ENCODE measurements at places on chromosomes 5 and 9.

DNA sequence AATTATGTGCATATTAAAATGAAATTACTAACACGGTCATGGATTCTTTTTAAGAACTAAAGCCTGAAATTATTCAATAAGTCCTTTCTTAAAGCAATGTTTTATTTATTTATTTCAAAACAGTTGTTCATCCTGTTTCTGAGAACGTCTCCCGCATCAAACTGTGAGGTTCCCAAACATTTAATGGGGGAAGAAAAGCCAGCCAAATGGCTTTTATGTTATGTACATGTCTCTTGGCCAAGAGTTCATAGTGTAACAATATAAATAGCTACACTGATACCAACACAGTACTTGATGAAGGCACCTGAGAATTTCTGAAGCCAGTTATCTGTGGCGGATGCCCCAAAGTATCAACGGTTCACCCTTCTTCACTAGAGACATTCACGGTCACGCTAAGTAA is 15.7 kb downstream of the TTF1 start:
- ATAC-seq: no peak

GRCh38 chr5:90022002-90022710 is 387.4 kb downstream of the CETN3 start:
- no peak for ATAC-seq

DNA sequence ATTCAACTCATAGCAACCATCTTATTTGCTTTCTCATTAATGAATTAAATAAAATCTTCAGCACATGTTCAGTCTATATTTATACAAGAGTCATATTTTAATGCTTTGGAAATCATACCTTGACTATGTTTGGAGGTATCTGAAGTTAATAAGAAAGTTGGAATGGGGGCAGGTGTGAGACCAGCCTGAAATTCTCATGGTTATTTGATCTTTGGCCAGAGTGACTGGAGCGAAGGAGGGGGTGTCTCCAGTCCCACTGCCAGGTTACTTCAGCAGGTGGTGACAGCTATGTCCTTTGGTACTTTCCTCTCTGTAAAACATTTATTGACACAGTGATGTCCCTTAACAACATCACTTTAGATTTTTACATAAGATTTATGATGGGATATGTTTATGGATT is 318.1 kb upstream of the SGCD start:
- no peak for ATAC-seq

DNA sequence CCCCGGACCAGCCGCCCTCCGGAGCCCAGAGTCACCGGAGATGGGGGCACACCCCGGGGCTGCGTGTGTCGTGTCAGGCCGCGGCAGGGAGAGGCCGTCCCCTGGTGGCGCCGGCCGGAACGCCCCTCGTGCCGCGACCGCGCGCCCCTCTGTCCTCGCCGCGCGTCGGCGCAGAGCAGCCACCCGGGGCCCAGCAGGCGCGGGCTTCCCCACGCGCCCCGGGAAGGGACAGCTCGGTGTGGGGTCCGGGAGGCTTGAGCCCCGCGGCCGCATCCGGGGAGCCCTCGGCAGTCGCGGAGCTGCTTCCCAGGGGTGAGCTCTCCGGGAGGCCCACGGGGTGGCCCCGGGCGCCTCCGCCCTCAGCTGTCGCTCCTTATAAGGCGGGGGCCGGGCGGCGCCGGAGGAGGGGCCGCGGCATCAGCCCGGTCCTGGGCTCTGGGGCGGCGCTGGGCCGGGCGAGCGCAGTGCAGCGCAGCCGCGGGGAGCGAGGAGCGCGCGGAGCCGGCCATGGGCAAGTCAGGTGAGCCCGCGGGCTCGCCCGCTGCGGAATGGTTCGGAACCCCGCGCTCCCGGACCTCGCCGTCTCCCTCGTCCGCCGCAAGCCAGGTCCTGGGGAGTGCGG is at the start of gene GLIPR2:
Gene GLIPR2 (plus strand): TSS at position 462 of the 622 bp plus-strand sequence. CDS start 46 bp downstream, at position 508.
- peak; percentile 98 for ATAC-seq

GRCh38 chr5:24642022-24642421 is 2.8 kb downstream of the CDH10 start:
- no peak for ATAC-seq

DNA sequence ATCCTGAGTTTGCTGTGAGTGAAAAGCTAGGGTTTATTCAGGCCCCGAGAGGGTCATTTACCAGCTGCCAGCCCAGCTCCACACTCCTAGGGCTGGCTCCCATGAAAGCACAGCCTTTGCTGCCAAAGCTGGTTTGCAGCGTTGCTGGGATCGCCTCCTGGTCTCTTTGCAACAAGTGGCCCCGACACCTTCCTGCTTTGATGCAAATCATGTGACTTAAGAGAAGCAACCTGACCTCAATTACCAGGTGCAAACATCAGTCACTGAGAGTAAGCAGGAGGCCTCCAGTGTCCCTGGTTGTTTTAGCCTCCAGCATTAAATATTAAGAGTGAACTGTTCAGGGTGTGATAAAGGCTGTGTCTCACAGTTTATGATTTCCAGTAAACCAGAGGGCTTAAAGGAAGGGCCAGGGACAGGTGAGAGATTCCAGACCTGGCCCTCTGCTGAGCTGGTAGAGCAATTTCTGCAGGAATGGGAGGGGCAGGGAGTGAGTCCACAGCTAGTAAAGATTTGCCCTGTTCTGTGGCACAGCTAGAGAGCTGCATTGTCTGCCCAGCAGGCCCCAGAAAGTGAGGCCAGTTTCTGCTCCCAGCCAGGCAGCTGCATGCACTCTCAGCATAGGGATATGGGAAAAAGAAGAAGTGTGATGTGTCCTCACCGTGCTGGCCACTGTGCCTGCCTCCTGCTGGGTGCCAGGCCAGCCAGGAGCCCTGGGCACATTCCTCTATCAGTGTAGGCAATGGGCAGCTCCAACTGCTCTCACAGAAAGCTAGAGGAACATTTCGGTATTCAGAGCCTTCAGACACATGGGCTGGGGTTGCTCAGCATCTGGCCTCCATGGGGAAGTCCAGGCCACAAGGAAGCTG is 58.0 kb downstream of the SLC22A5 start:
- peak; percentile 19 for ATAC-seq

DNA sequence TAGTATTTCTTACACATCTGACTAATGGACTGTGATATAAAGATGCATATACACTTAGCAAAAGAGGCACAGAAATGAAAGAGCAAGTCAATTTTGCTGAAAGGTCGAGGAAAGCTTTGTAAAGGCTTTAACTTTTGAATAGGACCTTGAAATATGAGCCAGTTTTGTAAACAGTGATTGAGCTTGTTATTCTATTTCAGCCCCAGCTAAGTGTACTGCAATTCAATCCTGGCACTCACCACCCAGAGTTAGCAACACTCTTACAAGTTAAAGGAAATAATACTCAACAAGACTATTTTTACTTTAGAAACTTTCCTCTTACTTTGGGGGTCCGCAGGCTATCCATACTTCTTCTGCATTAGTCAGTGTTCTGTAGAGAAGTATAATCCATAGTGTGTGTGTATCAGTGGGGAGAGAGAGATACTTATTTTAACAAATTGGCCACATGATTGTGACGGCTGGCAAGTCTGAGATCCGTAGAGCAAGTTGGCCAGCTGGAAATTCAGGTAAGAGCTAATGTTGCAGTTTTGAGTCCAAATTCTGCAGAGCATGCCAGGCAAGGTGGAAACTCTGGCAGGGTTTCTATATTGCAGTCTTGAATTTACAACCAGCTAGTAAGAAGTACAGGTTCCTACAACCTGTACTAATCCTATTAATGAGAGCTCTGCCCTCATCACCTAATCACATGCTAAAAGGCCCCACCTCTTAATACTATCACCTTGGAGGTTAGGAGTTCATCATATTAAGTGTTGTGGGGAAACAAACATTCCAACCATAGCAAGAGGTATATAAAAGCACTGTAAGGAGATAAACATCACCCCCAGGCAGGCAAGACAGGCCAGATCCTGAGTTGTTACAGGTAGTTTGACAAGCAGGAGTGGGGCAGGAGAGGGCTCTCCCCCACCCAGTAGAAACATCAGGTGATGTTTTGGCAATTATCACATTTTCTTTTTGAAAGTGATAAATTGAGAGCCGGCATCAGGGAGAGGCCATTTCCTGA is 33.6 kb downstream of the IL7R start:
- ATAC-seq: no peak

- ATAC-seq: no peak
Observed at GRCh38 chr5:137075163-137075970, 423.8 kb downstream of the SPOCK1 start.

- ATAC-seq: no peak
Observed at GRCh38 chr9:135088348-135088978, 995 bp downstream of the OLFM1 start.

GRCh38 chr5:2391566-2391965 is 359.9 kb downstream of the IRX2 start:
- no peak for ATAC-seq

GRCh38 chr5:145921211-145921610 is 15.2 kb upstream of the SH3RF2 start:
- ATAC-seq: no peak

DNA sequence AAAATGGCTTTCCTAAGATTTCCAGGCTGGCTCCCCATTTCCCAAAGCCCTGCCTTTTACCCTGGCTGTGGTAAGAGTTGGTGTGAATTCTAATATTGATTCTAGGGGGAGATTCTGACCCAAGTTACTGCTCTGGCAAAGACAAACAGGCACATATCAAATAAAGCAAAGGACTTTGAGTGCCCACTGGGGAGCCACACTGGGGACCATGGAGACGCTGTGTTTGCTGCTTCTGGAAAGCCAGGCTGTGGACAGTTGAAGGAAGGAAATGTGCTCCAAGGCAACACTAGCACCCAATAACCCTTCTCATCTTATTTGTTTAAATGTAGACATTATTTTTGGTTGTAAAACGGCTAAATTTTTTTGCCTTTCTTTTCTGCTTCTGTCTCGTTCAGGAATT is 78.7 kb downstream of the SNCAIP start:
- no peak for ATAC-seq

DNA sequence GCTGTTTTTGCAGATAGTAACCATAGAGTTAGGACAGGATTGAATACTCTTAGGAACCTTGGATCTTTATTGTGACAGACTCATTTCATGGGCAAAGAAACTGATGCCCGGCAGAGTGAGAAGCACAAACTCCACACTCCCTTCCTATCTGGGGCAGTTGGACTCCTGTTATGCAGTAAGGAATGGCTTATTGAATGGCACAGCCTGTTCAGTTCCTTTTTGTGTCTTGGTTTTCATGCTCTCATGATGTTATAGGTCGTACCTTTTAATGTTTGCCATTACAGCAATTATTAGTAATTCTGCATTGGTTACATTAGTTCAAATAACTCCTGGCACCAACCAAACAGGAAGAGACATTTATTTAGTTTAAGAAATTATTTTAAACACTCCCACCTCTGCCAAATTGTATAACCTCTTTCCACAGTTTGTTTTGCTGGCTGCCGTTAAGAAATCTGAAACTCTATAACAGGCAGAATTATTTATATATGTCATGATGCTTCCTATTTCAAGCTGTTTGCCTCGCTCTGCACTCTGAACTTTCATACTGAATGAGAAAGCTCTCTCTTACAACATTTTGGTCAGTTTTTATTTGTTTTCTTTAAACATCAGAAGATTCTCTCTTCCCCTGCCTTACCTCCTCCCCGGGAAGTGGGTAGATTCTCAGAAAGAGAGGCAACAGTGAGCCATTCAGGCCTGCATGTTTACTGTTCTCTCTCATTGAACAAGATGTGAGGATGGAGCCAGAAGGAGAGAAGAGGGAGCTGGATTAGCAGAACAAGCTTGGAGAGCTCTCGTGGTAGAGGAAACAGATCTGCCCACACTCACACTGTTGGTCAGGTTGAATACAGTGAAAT is 144.4 kb downstream of the ARHGEF28 start:
- ATAC-seq: no peak

GRCh38 chr9:91902475-91903125 is 47.4 kb downstream of the ROR2 start:
- ATAC-seq: no peak

- no peak for ATAC-seq
Observed at GRCh38 chr5:66932457-66932856, 264.1 kb downstream of the CD180 start.

DNA sequence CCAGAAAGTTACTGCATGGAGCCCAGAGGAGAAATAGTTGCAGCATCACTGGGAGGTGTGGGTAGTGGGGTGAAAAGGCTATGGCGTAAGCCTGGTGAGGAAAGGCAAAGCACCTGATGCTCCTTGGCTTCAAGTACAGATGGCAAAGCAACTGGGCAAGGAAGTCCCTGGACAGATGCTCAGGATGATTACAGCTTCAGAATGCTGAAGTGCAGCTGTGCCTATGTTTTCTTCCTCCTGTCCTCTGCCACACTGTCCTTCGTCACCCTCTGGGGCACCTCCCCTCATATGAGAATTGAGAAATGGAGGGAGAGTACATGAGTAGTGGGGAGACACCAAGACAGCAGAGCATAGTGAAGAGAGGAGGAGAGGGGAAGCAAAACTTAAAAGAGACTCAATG is 328.0 kb downstream of the PDE4D start:
- ATAC-seq: no peak

DNA sequence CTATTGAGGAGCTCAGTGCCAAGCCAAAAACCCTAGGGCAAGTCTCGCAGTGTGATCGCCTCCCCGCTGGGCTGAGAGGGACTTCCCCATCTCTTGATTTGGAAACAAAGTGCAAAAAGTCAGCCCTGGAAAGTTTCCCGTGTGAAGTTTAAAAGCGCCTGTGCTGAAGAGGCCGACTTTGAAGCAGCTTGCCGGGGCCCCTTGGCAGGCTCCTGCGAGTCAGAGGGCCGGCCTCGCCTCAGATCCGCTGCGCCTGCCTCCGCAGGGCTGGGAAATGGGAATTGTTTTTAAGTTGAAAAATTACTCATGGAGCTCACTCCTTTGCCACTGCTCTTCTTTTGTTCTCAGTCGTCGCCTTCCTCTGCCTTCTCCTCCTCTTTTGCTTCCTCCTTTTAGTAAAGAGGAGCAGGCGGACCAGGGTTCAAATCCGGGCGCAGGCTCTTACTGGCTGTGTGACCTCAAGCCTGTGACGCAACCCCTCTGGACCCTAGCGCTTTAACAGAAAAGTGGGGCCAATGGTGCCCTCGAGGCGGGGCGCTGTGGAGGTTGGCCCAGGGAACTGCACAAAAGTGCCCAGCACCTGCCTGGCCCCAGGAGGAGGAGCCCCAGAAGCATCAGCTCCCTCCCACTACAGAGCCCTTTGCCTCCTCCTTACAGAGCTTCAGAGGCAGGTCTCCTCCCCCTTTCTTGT is 14.7 kb upstream of the LHX2 start:
- peak; percentile 69 for ATAC-seq

DNA sequence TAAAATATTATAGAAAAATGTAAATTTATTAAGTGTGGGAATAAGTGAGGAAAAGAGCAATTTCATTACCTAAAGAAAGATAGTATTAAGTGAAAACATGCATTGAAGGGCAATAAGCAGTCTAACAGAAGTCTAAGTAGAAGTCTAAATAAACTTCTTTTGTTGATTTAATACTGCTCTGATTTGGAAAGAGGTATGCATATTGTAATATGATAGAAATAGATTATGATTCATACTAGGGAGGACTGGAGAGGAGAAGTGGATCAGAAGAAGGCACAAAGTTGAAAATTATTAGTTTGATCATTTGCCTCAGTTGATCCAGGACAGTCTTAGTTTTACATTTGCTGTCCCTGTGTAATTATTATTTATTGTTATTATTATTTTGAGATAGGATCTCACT is 6.6 kb upstream of the ERBIN start:
- ATAC-seq: no peak

- no peak for ATAC-seq
Observed at GRCh38 chr5:7808998-7809397, 41.9 kb downstream of the CFAP90 start.
